Activated CD8-positive, alpha-beta memory T cell treated with anti-CD3 and anti-CD28 coated beads for 48 hours (primary cell): ENCODE measurements at places on chromosomes 6 and 20.

GRCh38 chr20:46857061-46857831, 37.4 kb upstream of the EYA2 start:
- DNase-seq = no peak

GRCh38 chr6:104591573-104592334, 268.0 kb downstream of the HACE1 start:
- no peak for DNase-seq

DNA sequence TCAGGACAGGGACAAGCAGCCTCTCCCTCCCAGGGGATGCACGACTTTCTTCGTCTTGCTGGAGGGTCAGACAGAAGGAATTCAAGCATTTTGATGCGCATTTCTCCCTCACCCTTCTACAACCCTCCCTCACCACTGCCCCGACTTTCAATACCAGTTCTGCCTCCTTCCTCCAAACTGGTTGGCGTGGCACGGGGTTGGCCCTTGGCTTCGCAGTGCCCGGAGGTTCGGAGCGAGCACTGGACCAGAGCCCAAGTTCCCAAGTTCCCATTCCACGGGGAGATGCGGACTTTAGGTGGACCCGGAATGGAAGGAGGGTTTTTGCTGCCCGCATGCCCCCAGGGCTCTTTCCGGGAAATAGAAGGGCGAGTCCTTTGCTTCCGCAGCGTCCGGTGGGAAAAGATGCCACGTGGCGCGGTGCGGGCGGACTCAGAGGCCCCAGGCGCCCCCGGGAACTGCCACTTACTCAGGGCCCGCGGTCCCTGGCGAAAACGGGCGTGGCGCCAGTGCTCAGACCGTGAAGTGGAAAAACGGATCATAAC, 8.0 kb upstream of the LAMP5 start:
- no peak for DNase-seq

- no peak for DNase-seq
Measured at GRCh38 chr20:55174635-55175034, 699.2 kb downstream of the DOK5 start.

GRCh38 chr20:33296206-33296605, 13.2 kb downstream of the BPIFB1 start:
- no peak for DNase-seq
